Type B pancreatic cell (in vitro differentiated cells): ENCODE measurements at places on chromosomes 4 and X. TPM values are rescaled to one million over a fixed set of nuclear protein-coding genes. Genes with fewer than 3 reads are reported as not detected.

GRCh38 chrX:69088171-69088938 lies 76.9 kb downstream of the PJA1 start:
- DNase-seq, result no peak

DNA sequence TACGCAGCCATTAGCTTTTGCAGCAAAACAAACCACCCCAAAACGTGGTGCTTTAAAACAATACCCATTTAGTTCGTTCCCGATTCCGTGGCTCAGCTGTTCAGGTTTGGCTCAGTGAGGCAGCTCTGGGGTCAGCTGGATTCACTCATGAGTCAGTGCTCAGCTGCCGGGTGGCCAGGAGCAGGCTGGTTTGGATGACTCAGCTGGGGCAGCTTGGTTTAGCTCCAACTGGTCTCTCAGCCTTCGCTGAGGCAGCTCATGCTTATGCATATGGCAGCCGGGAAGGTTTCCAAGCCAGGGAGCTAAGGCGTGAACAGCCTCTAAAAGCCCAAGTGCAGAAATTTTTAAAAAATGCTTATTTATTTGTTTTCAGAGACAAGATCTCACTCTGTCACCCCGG lies 13.3 kb upstream of the CD99 start:
- DNase-seq, result no peak

DNA sequence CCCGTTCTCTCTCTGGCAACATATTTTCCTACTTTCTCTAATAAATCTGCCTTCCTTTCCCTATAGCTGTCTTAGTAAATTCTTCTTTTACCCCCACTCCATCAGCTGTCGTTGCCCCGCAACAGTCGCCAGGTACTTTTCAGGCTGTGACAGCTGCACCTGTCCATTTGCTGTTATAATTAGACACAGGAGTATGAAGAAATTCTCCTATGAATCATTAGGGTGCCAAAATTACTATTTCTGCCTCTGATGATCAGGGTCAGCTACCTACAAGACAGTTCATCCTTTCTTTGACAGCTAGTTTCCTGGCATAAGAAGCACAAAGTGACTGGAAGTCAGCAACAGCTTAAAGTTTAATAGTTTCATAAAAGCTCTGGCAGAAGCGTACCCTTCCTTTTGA lies 19.5 kb upstream of the GALNTL6 start:
- no peak for DNase-seq

DNA sequence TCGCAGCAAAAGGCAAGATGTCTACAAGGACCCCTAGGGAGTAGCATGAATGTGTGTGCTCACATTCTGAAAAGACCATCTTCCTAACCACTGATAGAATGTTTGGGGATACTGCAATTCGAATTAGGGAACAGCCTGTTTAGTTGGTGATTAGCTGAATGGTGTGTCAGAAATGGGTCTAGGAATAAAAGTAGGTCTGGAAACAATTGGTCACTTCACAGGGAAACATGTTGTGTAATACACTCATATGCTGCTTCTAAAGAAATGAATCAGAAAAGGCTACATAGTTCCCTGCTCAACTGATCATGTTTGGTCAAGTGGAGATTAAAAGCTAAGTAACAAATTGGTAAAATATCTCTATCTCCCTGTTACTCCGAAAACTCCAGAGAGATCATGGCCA lies 2362.4 kb upstream of the TENM3 start:
- no peak for DNase-seq

- DNase-seq, result no peak
Observed at GRCh38 chrX:145620666-145621065, 197.0 kb upstream of the SLITRK2 start.

GRCh38 chr4:108170631-108171338 lies 2.1 kb upstream of the LEF1 start:
- no peak for DNase-seq

DNA sequence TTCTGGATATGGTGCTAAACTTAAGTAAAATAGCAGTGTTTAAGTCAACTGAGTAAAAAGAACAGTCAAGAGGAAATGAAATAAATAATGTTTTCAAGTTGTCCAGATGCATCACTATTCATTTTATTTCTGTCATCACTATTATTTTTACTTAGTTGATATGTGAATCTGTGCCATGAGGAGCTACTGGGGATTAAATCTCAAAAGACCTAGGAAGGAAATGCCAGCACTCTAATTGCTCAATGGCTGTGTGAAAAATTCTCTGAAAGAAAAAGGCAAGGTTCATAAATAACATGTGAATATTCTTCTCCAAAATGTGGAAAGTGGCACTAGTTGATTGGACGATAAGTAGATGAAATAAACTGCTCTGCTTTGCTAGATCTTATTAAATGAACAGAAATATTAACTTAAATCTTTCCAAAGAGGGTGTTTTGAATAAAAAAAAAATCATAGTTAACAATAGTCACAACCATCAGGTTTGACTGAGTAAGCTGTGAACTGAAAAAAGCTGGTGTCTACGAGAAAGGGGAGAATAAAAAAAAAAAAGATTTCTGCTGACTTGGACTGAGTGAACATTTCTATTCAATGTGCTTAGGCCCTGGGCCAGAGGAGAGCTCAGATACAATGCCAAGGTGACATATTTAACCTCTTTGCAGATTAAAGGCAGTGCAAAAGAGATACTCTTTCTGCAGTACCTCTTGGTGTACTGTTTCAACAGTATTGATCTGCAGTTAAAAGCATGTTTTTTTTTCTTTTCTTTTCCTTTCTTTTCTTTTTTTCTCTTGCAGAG lies 1.6 kb downstream of the SPARCL1 start:
- no peak for DNase-seq

CFAP99 gene
- 0.43 and 1.1 TPM in 2 replicates for total RNA-seq

PHOX2B gene
- 0.36 and 1.7 TPM in 2 replicates for total RNA-seq
